ENCODE measurements at places on chromosomes 6 and 20. TPM values are rescaled to one million over a fixed set of nuclear protein-coding genes. Genes with fewer than 3 reads are reported as not detected.

ABHD16B gene
- not detected for total RNA-seq

TRIM40 gene
- not detected for total RNA-seq

NR2E1 gene
- total RNA-seq, result not detected

TRIM10 gene
- total RNA-seq, result not detected

SEL1L2 gene
- not detected for total RNA-seq

IP6K3 gene
- total RNA-seq, result 3.9 TPM

DNA sequence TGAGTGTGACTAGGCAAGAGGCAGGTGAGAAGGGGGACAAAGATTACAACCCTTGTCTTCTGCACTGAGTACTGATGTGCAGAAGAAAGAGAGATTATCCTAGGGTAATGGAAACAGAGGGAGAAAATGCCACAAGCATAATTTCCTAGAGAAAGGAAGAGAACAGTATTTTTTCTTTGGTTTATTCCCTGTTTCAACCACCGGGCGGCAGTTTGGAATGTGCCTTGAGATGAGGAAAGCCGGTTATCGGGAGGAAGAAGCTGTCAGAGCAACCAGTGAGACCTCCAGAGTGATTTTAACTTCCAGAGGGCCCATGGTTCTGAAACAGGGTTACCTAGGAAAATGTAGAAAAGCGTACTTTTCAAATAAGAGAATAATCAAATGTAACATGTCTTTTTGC lies 121.4 kb downstream of the REV3L start:
- peak; percentile 64 for DNase-seq
- H3K27me3 ChIP-seq, result no peaks in the 10 kb centered on the region
- H3K36me3 ChIP-seq, result peaks cover 6% of the 10 kb centered on the region

GRCh38 chr20:58450254-58450653 lies 61.2 kb downstream of the VAPB start:
- no peak overlapping the region for H3K4me3 ChIP-seq
- H3K27ac ChIP-seq, result peak overlapping the region; percentile 75
- peaks cover 32% of the 10 kb centered on the region for H3K4me1 ChIP-seq
- DNase-seq, result no peak
- no peaks in the 10 kb centered on the region for H3K27me3 ChIP-seq

- DNase-seq, result no peak
- H3K27ac ChIP-seq, result no peak overlapping the region
- H3K36me3 ChIP-seq, result no peaks in the 10 kb centered on the region
- no peaks in the 10 kb centered on the region for H3K27me3 ChIP-seq
- H3K4me3 ChIP-seq, result no peak overlapping the region
- H3K4me1 ChIP-seq, result peaks cover 4% of the 10 kb centered on the region
These were observed 17.6 kb upstream of the RPS6KA2 start for GRCh38 chr6:166644681-166645080.

DNA sequence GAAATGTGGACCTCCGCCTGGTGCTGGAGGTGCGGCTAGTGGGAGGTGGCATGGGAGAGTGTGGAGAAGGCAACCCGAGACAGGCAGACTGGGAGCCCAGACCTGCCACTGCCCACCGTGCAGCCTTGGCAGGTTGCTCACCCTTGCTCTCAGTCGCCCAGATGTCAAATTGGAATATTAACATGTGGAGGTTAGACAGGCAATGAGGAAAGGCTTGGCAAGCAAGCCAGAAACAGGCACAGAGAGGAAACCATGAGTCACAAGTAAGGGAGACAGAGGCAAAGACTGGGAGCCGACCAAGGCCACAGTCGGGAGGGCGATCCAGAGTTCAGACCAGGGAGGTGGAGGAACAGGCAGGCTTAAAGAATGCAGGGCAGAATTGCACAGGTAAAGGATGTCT lies 178.2 kb downstream of the FOXC1 start:
- no peak overlapping the region for H3K4me3 ChIP-seq
- no peaks in the 10 kb centered on the region for H3K27me3 ChIP-seq
- H3K27ac ChIP-seq, result no peak overlapping the region
- no peaks in the 10 kb centered on the region for H3K36me3 ChIP-seq
- DNase-seq, result no peak

DNA sequence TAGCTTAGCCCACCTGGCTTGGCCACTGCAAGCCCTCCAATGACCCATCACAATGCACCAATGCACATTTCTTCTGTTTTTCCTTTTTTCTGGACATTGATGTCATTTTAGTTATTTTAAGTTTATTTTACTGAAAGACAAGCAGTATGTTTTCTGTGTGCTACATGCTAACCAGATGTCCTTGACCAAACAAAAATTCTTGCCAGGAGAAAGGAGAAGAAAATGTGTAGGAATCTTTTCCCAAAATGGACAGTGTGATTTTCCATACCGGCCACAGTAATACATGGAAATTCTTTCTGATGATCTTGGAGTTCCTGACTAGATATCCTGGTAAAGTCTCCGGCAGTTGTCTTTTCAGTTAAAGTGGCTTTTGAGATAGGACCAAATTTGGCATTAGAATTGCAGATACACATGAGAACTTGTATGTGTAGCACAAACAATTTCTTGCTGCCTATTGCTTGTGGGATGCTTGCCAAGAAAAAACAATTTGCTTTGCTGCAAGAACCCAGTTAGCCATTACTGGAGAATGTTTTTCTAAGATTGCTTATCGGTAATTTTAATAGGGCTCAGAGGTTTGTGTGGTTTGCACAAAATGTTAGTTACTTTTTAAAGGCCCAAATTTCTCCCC lies 696.5 kb upstream of the CITED2 start:
- no peak for DNase-seq
- no peak overlapping the region for H3K27ac ChIP-seq
- H3K27me3 ChIP-seq, result no peaks in the 10 kb centered on the region
- no peaks in the 10 kb centered on the region for H3K36me3 ChIP-seq

GRCh38 chr6:125558241-125558843 lies 191.1 kb upstream of the HEY2 start:
- H3K4me1 ChIP-seq, result peaks cover 43% of the 10 kb centered on the region
- peak; percentile 4 for DNase-seq
- H3K36me3 ChIP-seq, result no peaks in the 10 kb centered on the region
- peak overlapping the region; percentile 81 for H3K27ac ChIP-seq

- H3K27me3 ChIP-seq, result no peaks in the 10 kb centered on the region
- H3K4me1 ChIP-seq, result peaks cover 12% of the 10 kb centered on the region
- H3K36me3 ChIP-seq, result no peaks in the 10 kb centered on the region
- H3K4me3 ChIP-seq, result no peak overlapping the region
These were observed 334.4 kb downstream of the QKI start for GRCh38 chr6:163748886-163749285.

GRCh38 chr6:70590400-70590799 lies 23.7 kb downstream of the SDHAF4 start:
- H3K36me3 ChIP-seq, result peaks cover 5% of the 10 kb centered on the region
- H3K4me1 ChIP-seq, result no peaks in the 10 kb centered on the region
- H3K27me3 ChIP-seq, result no peaks in the 10 kb centered on the region
- H3K4me3 ChIP-seq, result no peak overlapping the region

DNA sequence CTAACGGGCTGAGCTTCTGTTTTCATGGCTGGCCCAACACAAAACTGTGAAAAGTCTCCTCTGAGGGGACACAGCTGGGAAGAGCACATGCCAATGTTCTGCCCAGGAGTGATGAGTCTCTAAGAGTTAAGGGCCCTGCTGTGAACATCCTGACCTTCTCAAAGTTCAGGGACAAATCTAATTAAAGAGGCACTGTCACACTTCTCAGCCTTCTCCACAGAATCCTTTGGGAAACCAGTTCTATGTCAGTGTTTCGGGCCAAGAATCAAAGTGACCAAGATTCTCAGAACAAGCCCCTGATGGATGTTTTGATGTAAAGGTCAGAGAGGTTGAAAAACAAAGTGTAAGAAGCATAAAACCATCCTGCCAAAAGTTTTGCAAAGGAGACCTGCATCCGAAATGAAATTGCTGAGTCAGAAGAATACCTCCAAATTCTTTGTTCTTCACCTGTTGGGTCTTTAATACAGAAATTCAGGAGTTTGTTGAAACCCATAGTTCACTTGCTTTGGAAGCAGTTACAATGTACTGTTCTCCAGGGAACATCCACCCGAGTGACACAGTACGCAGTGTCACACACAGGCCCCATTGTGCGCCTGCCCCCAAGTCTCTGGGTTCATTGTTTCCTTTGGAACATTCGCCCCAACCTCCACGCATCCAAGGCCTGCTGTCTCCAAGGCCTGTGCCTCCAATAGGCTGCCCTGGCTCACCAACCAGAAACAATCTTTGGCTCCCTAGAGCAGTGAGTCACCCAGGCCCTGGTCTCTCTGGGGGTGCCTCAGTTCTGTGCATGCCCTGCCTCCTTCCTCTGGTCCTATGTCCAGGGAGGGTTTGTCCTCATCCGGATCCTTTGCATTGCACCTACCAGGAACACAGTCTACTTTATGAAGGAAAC lies 65.5 kb upstream of the QKI start:
- H3K36me3 ChIP-seq, result no peaks in the 10 kb centered on the region
- no peaks in the 10 kb centered on the region for H3K27me3 ChIP-seq
- peaks cover 14% of the 10 kb centered on the region for H3K4me1 ChIP-seq

GRCh38 chr6:169950558-169950957 lies 199.1 kb downstream of the ERMARD start:
- H3K36me3 ChIP-seq, result no peaks in the 10 kb centered on the region
- no peaks in the 10 kb centered on the region for H3K27me3 ChIP-seq
- H3K4me1 ChIP-seq, result no peaks in the 10 kb centered on the region

DNA sequence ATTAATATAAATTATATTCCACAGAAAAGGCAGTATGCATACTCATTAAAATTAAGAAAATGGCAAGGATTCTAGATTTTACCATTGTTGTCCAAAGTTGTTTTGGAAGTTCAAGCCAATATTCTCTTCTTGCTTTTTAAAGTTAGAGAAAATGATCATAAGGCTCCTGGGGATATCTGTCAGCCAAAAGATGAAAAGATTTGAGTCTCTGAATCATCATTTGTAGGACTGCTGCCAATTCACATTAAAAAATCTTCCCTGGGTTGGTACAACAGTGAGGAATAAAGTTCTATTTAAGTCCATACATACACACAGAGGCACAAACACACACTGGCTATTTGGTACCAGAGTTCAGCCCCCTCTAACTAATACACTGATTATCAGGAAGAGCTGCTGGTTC lies 620.1 kb downstream of the COL12A1 start:
- H3K27me3 ChIP-seq, result no peaks in the 10 kb centered on the region
- DNase-seq, result peak; percentile 22
- H3K27ac ChIP-seq, result no peak overlapping the region
- no peaks in the 10 kb centered on the region for H3K4me1 ChIP-seq
- H3K4me3 ChIP-seq, result no peak overlapping the region

DNA sequence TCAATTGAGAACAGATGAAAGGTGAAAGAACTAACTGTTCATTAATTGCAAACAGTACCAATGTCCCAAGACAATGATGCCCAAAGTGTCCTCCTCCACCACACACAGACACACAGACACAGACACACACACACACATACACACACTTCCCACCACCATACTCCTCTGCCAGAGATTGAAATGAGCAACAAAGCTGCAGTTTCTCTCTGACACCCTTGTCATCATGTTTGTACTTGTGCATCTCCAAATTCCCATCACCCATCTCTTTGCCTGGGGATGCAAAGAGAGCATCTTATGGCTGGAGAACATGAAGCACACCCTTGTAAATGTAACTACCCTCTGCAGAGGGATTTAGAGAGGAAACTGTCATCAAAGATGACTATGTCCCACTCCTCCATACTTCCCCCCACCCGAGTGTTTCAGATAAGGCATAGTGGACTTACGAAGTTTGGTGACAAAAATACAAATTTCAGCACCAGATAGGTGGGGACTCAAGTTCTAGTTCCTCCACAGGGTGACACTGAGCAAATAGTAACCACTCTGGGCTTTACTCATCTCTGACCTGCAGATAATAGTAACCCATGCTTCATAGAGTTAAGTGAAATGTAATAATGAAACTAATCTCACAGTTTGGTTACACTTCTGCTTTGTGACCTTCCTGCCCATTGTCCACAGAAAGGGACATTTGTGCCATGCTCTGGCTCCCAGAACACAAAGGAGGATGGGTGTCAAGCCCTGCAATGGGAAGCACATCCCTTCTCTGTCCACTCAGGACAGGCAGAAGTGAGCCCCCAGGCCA lies 8.7 kb downstream of the MAFB start:
- peaks cover 100% of the 10 kb centered on the region for H3K27me3 ChIP-seq
- no peak overlapping the region for H3K27ac ChIP-seq
- H3K4me3 ChIP-seq, result no peak overlapping the region

DNA sequence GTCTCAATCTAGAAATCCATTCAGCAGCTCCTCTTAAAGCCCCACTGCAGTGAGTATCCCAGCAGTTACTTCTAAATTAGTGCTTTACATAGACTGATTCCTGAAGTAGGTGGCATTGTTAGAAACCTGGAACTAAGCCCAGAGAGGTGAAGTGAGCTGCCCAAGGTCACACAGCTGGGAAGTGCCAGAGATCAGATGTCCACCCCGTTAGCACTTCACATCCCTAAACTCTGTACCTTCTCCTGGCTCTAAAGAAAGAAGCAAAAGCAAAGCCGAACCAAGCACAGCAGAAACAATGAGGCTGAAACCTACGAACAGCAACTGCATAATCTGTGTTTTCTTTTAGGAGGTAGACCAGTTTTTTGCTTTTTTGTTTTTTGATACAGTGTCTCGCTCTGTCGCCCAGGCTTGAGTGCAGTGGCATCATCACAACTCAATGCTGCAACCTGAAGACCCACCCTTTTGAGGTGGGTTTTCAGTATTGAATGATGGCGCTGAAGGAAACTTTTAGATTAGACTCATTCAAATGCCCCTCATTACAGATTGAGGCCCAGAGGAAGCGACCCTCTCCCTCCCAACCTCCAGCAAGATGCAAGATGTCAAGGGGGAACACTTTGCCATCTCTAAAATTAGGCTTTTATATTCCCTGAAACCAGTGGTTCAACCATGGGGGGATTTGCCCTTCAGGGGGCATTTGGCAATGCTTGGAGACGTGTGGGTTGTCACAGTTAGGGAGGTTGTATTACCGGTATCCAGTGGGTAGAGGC lies 3.2 kb upstream of the ZMYND8 start:
- no peak for DNase-seq
- no peaks in the 10 kb centered on the region for H3K27me3 ChIP-seq

- no peak overlapping the region for H3K4me3 ChIP-seq
- DNase-seq, result peak; percentile 80
- H3K4me1 ChIP-seq, result peaks cover 13% of the 10 kb centered on the region
- no peaks in the 10 kb centered on the region for H3K36me3 ChIP-seq
These were observed 21.1 kb downstream of the ELOVL2 start for GRCh38 chr6:11023032-11023431.

GRCh38 chr6:41135062-41135832 lies 18.9 kb downstream of the TREML1 start:
- H3K36me3 ChIP-seq, result no peaks in the 10 kb centered on the region
- H3K27me3 ChIP-seq, result no peaks in the 10 kb centered on the region
- H3K4me1 ChIP-seq, result no peaks in the 10 kb centered on the region
- H3K27ac ChIP-seq, result no peak overlapping the region
- no peak overlapping the region for H3K4me3 ChIP-seq

DNA sequence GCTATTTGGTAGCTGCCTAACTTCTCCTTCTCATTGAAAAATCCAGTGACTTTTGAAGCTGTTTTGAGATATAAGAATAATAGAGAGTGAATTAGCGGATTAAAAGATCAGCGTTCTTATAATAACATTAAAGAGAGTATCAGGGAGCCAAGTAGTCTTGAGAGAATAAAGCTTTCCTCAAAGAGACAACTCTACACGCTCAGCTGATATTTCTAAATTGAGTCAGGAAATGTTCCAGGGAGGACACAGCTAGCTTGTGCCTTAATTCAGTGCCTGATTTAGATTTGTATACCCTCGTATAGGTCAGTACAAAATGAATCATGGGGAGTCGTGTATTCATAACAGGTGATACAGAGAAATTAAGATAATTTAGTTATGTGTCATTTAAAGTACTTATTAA lies 75.1 kb upstream of the QKI start:
- no peak overlapping the region for H3K4me3 ChIP-seq
- no peaks in the 10 kb centered on the region for H3K27me3 ChIP-seq
- DNase-seq, result no peak
- peak overlapping the region; percentile 99 for H3K27ac ChIP-seq
- peaks cover 58% of the 10 kb centered on the region for H3K4me1 ChIP-seq

All from cardiac muscle cell (in vitro differentiated cells and primary cell).